ENCODE measurements at places on chromosomes 5 and 9.

- no peak for DNase-seq
Observed at GRCh38 chr5:90793183-90793582, 234.6 kb downstream of the ADGRV1 start.

DNA sequence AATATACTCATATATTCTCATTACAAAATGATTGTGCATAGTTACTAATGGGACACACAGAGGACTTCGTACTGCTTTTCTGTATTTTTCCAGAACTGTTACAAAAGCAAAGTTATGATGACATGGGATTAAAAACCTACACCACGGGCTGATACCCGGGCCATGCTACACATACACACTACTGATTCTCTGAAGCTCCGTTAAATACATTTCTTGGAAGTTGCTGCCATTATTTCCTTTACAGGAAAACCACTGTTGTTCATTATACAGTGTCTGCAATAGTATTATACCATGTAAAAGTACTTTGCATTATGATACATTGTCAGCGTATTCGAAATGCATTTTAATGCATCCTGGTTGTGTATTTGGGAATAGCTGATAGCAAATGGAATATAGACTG is 32.5 kb downstream of the EBF1 start:
- no peak for DNase-seq

DNA sequence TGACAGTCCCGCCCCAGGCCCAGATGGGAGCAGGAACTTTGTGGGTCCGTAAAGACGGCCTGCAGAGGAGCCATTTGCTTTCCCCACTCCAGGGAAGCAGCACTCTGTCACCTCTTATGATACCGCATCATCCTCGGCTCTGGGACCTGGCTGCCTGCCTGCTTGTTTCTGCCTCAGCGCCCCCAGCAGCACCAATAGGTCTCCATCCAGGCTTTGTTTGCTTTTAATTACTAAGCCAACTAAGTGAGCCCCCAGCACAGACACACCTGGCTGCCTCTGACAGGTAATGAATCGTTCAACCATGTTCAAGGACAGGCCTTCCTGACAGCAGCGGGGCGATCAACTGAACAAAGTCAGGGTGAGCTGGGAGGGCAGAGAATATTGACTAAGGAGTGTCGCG is 141.4 kb downstream of the C5orf15 start:
- no peak for DNase-seq

GRCh38 chr5:102511666-102512065 is 12.9 kb upstream of the SLCO6A1 start:
- DNase-seq, result no peak

DNA sequence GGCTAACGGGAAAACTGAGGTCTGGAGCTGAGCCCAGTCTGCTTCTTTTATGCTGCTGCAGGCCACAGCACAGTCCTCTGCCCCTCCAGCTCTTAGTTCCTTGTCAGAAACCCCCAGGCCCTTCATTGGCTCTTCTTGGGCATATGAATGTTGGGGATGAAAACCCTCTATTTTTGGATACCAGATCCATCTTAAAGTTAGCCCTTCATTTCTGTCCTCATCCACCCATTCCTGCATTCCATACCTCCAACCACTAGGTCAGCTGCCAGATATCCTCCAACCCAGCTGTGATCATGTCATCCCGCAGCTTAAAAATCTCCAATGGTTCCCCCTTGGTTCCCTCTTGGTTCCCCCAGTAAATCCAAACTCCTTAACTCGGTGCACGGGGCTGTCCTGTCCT is 1.8 kb upstream of the SLC25A51 start:
- no peak for DNase-seq

DNA sequence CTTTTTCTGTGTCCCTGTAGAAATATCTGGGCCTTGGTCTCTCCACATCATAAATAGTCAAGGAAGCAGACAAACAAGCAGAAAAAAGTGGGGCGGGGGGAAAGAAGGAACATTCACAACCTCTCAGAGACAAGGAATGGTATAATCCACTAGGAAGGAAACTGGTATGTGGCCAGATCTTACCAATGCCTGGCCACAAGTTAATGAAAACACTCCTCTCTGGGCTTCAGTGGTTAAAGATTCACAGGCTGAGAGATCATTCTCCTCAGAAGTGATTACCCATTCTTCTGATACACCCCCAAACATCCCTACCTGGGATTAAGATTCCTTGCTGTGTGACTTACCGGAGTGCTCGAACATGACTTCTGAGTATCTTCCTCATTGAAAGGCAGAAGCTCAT is 290.6 kb downstream of the MARCHF11 start:
- no peak for DNase-seq

- no peak for DNase-seq
Observed at GRCh38 chr5:138884094-138884493, 9.0 kb upstream of the LRRTM2 start.

GRCh38 chr9:74775396-74775795 is 112.3 kb downstream of the TRPM6 start:
- no peak for DNase-seq

GRCh38 chr9:125240649-125240999 is 519 bp downstream of the HSPA5 start:
- DNase-seq, result peak; percentile 18

Measured in HEK293T (cell line).